ENCODE measurements at places on chromosomes 5 and 9.
A peak's percentile ranks its signal among the peaks of the same experiment; 100 is the strongest.

DNA sequence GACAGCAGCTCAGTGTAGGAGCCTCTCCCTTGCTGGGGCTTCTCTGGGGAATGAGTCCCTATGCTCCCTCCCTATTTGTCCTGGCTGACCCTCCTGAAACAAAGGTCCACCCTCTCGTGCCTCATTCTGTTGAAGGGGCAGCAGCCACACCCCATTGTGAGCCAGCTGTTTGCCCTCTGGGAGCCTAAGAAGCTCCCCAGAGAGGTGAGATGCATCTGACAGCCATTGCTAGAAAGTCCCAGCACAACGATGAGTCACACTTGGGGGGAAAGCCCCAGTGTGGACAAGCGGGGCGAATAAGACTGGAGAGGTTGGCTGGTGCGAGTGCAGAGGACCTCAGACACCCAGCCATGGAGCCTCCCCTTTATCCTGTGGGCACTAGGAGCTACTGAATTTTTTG is 101.4 kb downstream of the PPARGC1B start:
- DNase-seq: no peak

DNA sequence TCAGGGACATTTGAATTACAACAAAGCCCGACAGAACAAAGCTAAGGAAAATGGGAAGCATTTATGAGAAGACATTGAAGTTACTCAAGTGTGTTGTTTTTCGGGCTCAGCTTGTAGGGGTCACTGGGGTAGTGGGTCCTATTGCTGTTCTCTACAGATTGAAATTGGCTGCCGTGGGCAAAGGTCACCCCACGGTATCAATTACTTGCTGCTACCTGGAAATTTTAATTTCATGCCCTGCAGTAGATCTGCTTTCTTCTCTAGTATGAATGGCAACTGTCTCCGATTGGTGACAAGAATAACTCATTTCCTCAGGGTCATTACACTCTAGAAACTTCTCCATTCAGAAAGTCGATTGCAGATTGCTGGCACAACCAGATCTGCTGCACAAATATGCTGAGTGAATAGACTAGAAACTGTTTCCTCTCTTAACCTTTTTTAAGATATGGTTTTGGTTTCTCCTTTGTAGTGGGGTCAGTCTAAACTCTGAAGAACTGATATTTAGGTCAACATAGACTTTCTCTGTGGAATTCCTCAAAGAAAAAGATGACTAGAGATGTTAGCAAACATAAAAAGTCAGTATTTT is 454.1 kb downstream of the ARHGEF28 start:
- DNase-seq: no peak

GRCh38 chr5:62042007-62042406 is 264.0 kb upstream of the KIF2A start:
- DNase-seq: no peak

DNA sequence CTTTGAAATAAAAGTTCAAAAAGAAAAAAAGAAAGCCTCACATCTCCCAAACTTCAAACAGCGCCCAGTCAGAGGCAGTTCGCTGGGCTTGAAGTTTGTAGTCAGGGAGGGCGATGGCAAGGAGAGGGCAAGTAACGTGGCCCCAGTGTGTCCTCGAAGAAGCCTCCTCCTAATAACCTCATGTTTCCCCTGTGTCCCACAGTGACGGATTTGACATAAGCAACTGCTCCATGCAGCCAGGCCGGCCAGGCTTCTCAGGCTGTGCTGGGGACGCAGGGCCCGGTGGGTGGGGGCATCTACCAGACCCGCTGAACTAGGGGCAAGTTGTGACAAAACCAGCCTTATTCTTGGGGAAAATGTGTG is 172.2 kb downstream of the ERCC6L2 start:
- no peak for DNase-seq

- DNase-seq: no peak
These were observed 186.1 kb upstream of the IZUMO3 start for GRCh38 chr9:24731754-24732153.

GRCh38 chr5:174292348-174292747 is 246.8 kb downstream of the NSG2 start:
- DNase-seq: no peak

DNA sequence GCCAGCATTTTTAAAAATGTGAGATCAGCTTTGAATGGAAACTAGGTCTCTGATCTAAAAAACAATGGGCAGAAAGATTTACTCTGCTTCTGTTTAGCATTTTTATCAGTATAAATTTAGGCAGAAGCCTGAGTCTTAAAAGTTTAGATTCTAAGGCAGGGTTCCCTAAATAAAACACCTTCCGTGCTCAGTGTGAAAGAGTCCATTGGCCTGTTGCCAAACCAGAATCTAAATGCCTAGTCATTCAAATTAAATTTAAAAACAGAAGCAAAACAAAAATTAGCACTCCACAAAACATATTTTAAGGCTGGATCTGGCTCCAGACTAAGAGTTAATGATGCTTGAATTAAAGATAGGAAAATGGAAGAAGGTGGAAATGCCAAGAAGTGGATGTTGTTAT is 4.5 kb downstream of the TYRP1 start:
- no peak for DNase-seq

GRCh38 chr9:114754581-114754980 is 51.3 kb downstream of the TNFSF15 start:
- DNase-seq: peak; percentile 6

- DNase-seq: no peak
These were observed 50.5 kb downstream of the PDE4D start for GRCh38 chr5:59842999-59843398.

- no peak for DNase-seq
These were observed 5.6 kb downstream of the HOMER1 start for GRCh38 chr5:79508354-79508753.

GRCh38 chr5:44911501-44911900 is 102.8 kb downstream of the MRPS30 start:
- DNase-seq: no peak

GRCh38 chr9:83535736-83536135 is 2.5 kb downstream of the FRMD3 start:
- DNase-seq: no peak

GRCh38 chr5:124986667-124987066 is 240.2 kb upstream of the ZNF608 start:
- DNase-seq: no peak

- DNase-seq: no peak
These were observed 105.6 kb upstream of the ELL2 start for GRCh38 chr5:96067251-96067650.

DNA sequence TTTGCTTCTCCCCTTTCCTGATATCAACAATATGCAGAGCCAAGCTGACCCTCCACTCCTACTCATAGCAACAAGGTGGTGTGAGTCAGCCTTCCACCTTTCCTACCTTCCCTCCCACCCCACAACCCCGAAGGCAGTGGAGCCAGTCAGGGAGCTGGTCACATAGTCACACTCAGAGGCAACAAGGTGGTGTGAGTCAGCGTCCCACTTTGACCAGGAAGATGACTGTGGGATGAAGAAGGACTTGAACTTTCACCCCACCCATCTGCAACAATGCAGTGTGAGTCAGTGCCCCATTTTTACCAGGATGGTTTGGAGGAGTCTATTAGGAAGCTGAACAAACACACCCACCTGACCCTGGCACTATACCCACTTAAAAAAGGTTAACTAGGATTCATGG is 30.1 kb upstream of the ZNF782 start:
- DNase-seq: no peak

DNA sequence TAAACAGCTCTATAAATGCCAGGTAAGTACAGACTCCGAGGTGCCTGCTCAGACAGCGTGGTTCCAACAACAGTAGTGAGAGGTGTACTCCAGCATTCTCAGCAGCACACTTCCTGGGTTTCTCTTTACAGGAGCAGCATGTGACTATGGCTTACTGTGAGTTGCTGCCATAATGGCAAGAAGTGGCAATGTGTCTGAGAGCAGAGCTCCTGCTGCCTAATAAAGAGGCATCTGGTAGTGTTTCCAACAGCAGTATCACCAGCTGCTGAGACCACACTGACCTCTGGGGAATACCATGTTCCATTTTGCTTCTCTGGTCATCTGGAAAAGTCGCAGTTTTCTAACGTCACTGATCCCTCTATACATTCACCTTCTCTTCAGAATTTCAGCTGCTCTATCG is 398.2 kb downstream of the SLCO4C1 start:
- no peak for DNase-seq

DNA sequence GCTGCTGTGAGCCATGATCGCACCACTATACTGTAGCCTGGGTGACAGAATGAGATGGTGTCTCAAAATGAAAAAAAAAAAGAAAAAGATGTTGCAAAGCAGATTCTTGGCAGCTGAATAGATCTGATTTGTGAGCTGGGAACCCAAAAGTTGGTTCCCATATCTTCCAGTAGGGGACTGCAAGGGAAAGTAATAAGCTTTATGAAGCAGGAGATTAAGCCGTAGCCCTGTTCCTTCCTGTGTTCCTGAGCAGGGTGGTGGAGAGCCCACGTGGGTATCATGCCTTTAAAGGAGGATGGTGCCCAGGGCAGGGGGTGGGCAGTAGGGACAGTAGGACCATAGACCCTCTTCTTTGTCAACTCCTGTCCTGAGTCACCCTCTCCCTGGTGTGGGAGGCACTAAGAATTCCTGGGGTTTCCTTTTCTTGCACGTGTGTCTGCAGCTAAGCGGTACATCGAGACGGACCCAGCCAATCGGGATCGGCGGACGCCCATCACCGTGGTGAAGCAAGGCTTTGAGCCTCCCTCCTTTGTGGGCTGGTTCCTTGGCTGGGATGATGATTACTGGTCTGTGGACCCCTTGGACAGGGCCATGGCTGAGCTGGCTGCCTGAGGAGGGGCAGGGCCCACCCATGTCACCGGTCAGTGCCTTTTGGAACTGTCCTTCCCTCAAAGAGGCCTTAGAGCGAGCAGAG is 37.9 kb downstream of the STOM start:
- DNase-seq: no peak

DNA sequence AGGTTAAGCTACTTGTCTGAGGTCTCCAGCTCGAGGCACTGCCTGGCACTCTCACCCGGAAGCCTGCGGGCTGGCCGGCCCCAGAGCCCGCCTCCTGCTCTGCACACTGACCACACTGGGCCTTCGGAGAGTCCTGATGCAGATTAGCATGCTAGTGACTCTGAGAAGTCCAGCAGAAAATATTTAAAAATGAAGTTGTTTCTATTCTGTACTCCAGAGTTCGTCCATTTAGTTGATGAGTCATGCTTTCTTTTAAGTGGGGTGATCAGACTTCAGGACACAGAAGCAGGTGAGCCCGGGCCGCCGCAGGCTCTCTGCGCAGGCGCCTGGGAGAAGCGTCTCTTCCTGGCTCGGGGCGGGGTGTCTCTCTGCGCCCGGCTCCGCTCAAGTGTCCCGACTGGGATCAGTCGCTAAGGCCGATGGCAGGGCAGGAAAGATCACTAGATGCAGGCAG is 32.5 kb downstream of the FAM240B start:
- peak; percentile 13 for DNase-seq

- no peak for DNase-seq
These were observed 183.7 kb downstream of the TAF11L14 start for GRCh38 chr5:17817990-17818389.

DNA sequence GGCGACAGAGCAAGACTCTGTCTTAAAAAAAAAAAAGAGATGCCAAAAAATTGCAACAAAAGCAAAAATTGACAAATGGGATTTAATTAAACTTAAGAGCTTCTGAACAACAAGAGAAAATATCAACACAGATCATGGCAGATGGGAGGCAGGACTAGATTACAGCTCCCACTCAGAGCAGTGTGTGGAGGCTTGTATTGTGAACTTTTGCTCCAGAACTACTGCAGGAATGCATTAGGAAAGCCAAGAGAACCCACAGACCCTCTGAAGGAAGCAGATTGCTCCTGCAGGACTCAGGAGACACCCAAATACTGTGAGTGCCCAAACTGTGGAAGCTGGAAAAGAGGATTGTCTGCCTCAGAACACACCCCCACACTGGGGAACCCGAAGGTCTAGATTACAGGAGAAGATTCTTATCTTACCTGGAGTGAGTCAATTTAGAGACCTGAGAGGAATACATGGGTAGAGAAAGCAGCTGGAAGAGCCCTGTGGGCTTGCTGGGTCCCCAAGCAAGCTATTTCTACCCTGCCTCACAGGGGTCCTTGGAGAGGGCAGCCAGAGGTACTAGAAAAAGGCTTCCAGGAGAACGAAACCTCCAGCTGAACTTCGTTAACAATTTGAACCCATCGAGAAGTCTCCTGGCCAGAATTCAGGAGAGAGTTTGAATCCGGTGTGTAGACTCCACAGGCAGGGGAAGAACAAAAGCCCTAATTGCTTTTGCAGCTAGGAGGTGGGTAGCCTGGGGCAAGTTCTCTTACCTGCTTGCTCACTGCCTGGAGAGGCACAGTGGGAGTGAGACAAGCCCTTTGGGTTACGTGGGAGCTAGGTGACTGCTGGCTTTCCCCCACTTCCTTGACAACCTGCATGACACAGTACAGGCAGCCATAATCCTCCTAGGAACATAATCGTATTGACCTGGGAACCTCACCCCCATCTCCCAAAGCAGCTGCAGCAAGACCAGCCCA is 593.4 kb upstream of the RGMB start:
- DNase-seq: no peak

DNA sequence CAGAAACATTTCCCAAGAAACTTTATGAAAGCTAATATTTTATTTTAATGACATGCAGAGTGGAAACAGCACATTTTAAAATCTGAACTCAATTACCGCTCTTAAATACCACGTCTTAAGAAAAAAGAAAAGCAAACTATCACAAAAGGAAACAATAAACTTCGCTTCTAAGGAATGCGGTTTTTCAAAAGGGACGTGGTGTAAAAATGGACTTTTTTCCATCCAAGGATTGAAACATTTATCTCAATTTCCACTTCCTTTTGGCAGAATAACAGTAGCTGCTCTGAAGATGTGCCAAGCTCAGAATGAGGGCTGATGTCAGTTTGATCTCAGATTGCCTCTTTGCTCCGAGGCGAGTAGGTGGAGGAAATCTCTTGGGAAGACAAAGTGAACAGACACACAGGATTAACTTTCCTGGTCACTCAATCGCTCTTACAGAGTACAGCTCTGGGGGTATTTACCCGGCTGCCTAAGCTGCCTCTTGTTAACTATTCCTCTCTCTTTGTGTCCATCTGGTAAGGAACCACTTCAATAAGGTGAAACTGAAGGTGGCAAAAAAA is 158.5 kb downstream of the TRPM6 start:
- no peak for DNase-seq

- DNase-seq: no peak
These were observed 153.4 kb downstream of the OLFM1 start for GRCh38 chr9:135240871-135241311.

GRCh38 chr9:81074221-81074620 is 615.1 kb downstream of the TLE1 start:
- no peak for DNase-seq

All from CD4-positive, alpha-beta T cell treated with Interleukin-1 beta for 1 hour (primary cell).